ENCODE measurements at places on chromosomes 2 and 18.

GRCh38 chr18:70039186-70039585 is 91.5 kb upstream of the CD226 start:
- DNase-seq = no peak

- no peak for DNase-seq
These were observed 51.4 kb upstream of the SCN7A start for GRCh38 chr2:166545473-166545872.

- DNase-seq = no peak
These were observed 7.9 kb upstream of the KCNF1 start for GRCh38 chr2:10903861-10904210.

- no peak for DNase-seq
These were observed 22.2 kb downstream of the LYG1 start for GRCh38 chr2:99278793-99279291.

DNA sequence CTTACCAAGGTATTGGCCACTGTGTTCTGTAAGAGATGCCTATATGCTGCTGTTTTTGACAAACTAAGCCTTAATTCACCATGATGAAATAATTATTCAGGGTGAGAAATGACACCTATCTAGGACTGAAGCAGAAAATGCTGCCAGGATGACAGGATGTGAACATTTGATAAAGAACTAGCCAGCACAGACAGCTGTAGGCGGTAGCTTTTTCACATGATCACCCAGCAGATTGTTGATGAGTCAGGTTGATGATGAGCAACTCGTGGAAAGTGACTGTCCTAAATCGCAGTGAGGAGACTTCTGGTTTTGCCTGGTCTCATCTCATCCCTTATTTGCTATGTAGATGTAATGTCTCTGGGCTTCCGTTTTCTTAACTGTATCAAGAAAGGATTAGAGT is 144.1 kb downstream of the PRPF40A start:
- peak; percentile 90 for DNase-seq

DNA sequence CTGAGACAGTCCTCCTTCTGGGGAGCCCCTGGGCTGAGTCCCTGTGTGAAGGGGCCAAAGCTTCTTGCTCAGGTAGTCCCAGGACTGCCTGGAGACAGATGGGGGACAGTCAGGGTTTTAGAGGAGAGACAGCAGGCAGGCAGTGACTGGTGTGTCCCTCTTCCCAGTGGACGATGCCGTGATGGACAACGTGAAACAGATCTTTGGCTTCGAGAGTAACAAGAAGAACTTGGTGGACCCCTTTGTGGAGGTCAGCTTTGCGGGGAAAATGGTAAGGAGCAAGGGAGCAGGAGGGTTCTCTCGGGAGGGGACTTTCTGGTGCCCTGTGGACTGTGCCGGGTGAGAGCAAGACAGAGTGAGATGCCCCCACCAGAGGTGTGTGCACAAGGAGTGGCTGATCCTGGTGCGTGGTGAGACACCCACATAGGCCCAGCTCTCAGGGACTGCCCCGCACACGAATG is 74.8 kb downstream of the DYSF start:
- no peak for DNase-seq

DNA sequence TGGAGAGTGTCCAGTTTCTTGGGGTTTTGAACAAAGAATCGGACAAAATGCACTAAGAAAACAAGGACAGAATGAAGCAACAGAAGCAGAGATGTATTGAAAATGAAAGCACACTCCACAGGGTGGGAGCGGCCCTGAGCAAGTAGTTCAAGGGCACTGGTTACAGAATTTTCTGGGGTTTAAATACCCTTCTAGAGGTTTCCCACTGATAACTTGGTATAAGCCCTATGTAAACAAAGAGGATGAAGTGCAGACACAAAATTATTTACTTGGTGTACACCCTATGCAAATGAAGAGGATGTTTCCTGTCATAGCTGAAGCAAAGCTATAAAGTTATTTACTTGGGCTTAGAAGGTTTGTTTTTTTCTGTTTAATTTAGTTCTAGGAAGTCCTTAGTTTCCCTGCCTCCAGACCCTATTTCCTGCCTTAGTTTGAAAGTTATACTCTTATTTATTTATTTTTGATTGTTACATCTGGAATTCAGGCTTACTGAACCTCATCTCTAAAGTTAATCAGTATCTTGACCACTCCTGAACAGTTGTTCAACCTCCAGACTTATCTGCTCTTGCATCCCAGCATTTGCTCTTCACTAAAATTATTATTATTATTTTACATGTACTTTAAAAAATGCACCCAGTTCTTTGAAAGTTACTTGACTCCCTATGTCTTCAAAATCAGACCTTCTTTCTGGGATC is 193.5 kb downstream of the SPP2 start:
- DNase-seq = no peak

GRCh38 chr18:44370861-44371260 is 309.8 kb upstream of the SETBP1 start:
- no peak for DNase-seq

DNA sequence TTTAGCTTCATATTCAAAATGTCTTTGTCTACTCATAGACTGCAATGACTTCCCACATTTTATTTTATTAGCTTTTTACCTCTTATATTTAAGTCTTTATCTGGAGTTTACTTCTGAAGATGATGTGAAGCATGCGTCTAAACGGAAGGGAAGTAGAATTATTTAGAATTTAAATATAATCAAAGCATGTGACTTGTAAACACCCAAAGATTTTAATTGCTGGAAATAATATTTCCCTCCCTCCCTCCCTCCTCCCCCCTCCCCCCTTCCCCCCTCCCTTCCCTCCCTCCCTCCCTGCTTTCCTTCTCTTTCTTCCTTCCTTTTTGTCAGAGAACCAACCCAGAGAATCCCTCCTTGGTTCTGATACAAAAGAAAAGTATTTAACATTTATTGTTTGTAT is 2.1 kb upstream of the LANCL1 start:
- no peak for DNase-seq

- DNase-seq = no peak
These were observed 37.0 kb downstream of the LBH start for GRCh38 chr2:30268296-30268871.

GRCh38 chr2:43542285-43542933 is 53.4 kb downstream of the THADA start:
- peak; percentile 48 for DNase-seq

DNA sequence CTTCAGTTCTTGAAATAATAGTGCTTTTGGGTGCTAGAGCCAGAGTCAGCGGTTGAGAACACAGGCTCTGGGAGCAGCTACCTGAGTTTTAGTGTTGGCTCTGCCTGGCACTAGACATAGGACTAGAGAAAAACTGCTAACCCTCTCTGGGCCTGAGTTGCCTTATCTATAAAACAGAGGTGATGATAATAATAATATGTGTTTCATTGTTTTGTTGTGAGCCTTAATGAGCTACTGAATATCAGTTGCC is 391.7 kb downstream of the PTPRM start:
- no peak for DNase-seq

DNA sequence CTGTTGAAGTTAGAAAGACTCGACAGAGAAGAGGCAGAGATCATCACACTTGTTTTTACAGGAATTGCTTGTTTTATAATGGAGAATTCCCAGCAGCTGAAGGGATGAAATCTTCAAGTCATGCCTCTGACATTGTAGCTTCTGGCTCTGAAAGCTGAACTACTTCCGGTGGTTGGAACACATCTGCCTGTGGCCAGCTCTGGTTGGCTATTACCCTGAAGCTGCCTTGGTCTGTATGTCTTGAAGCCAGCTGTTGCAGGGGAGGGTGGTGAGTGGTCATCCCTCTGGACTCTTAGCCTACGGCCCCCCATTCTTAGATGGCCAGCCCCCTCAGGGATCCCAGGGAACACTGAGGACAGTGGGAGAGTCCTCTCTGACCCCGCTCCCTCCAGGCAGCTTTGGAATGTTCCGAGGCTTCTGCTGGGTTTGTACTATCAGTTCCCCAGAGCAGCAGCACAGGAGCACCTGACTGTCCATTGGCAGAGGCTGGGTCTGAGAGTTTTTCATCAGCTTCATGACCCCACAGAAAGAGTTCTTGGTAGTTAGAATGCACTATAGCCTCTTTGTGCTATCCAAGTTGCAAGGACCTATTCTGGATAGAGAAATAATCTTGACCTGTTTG is 87.4 kb upstream of the CAPN13 start:
- no peak for DNase-seq

DNA sequence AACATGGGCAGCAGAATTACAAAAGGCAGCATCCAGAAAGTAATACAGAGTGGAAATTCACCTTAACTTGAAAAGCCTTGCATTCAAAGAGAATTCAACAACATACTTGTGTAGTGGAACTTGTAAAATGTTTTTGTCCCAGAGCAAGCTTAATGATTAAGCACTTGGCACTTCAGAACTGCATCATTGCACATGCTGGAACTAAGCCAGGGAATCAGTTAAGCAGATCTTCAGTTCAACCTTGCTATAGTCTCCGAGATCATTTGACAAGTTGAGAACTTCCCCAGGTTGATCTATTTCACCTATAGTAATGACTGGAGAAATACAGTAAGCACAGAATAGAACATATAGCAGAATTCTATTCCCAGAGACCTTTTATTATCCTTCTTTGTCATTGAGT is 1337.2 kb upstream of the NXPH2 start:
- DNase-seq = no peak

- no peak for DNase-seq
These were observed 145.1 kb downstream of the QPCT start for GRCh38 chr2:37489536-37489935.

DNA sequence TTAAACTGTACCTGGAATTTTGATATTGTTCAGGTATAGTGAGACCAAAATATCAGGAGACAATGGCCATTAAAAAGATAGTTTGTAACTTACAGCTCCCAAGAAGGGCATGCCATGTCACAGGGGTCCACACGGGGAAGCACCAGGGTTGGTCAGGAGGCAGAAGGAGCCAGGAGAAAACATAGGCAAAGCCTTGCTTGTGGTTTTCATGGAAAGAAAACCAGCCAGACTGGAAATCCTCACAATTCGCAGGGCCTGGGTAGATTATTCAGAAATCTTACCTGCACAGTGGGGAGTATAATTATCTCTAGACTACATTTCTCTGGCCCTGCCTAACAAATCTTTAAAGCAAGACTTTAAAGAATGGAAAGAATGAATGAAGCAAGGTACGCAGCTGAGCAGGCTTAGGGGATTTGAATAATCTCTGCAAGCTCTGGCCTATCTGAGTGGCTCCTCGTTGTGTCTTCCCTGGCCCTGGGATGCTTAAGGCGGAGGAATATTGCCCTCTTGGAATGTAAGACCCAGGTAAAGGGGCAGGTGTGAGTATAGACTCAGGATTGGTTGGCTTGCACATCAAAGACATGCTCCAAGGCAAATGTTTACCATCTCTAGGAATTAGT is 66.9 kb upstream of the CDC42EP3 start:
- no peak for DNase-seq

- DNase-seq = no peak
These were observed 222.4 kb upstream of the RBBP8 start for GRCh38 chr18:22710673-22711191.

GRCh38 chr2:19480673-19481072 is 122.2 kb upstream of the OSR1 start:
- DNase-seq = no peak

DNA sequence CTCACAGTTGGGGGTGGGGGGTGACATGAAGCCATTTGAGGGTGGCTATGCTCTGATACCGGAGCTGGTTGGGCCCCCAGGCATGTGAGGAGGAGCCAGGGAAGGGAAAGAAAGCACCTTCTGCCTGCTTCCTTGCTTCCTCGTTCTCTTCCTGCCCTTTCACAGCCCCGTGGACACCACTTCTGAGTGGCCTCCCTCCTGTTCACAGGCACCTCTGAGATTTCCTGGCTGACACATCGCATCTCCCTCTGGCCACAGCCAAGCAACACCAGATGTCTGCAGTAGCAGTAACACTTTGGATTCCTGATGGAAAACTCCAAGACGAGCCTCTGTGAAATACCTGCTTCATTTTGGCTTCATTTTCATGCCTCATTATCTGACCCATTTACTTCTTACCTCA is 64.7 kb upstream of the ST3GAL5 start:
- DNase-seq = no peak

GRCh38 chr18:36295880-36296301 is 1.6 kb upstream of the FHOD3 start:
- no peak for DNase-seq

- DNase-seq = no peak
These were observed 3.9 kb upstream of the TMEM163 start for GRCh38 chr2:134722728-134723127.

GRCh38 chr2:203105996-203106395 is 91.3 kb downstream of the NBEAL1 start:
- no peak for DNase-seq

DNA sequence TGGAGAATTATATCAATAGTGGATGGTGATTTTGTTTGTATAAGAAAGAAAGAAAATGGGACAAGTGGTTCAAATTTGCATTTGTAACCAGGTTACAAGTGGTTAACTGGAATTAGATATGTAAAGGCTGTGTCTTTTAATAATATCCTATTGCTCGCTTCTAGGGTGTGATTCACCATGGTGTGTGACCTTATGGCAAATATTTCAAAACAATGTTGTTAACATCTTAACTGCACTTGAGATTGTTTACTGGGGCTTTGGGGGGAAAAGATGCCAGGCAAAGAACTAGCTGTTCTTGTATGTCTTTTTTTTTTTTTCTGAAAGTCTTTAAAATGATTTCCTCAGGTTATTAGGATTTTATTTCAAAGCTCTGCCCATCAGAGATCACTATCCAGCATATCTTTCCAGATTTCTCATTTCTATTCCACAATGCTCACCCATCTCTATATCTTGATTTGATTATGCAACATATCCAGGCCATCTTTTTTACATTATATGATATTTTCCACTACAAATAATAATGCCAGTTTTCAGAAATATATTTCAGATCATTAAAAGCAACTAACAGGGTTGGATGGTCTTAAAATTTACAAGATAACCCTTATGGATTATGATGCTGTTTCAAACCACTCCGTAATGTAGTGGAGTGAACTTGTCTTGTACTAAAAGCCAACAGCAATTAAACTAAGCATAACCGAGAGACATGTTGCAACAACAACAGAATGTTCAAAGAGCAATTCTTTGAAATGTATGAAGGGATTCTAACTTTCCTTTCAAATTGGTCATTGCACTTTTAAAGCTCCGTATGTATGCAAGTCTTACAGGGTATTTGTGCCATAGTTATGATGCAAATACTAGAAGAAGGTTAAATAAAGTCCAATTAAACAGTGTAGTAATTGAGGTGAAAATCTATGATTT is 341.5 kb upstream of the ETAA1 start:
- DNase-seq = no peak

GRCh38 chr18:48838166-48838775 is 112.5 kb downstream of the SMAD7 start:
- no peak for DNase-seq

GRCh38 chr2:15149063-15149462 is 412.1 kb downstream of the NBAS start:
- no peak for DNase-seq

- DNase-seq = no peak
These were observed 7.6 kb downstream of the ADRA2B start for GRCh38 chr2:96108541-96109360.

DNA sequence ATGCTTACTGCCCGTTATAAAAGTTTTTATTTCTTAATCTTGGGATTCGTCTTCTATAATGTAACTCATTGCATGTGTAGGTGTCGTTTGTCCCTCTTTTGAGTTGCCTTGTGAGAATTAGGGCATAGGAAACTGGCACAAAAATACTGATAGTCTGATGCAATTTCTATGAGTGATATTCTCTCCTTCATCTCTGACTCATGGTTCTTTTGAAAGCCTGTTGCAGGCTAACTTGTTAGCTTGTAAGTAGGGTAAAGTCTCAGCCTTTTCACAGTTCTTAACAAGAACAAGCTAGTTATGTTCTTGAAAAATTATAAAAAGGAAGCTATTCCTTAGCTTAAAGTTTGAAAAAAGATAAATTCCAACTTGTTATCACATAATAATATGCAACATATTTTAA is 1085.4 kb upstream of the NRXN1 start:
- DNase-seq = no peak

Data from activated CD4-positive, alpha-beta T cell treated with anti-CD3 and anti-CD28 coated beads, Interleukin-2, Interleukin-6, amounts not matched to agents 100 ng/mL and 50 ng/mL, durations not matched to agents 16 hours and 8 hours (primary cell).